Lower lobe of right lung (tissue), 2 donors: ENCODE measurements at places on chromosomes 1 and 21. TPM values are rescaled to one million over a fixed set of nuclear protein-coding genes. Genes with fewer than 3 reads are reported as not detected.

DNA sequence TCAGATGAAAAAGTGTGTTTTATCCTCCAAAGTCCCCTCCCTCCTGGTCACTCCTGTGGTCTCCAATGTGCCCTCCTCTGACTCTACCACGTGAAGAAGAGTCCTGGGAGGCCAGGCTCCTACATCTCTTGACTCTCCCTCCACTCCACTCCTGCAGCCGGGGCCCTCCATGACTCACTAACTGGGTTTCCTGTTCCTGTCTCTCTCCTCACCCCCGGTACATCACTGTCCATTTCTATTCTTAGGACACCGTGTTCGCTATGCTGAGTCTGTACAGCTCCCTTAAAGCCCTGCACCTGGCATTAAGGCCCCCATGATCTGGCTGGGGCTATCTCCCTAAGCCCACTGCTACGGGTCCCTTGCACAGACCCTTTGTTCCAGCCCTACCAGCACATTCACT is 93.4 kb downstream of the BCAR3 start:
- no peak for DNase-seq

FCRL5 gene
- 1.2 TPM for total RNA-seq

GRCh38 chr1:43618521-43619313 is 31.2 kb upstream of the KDM4A start:
- peak; percentile 23 for DNase-seq

DNA sequence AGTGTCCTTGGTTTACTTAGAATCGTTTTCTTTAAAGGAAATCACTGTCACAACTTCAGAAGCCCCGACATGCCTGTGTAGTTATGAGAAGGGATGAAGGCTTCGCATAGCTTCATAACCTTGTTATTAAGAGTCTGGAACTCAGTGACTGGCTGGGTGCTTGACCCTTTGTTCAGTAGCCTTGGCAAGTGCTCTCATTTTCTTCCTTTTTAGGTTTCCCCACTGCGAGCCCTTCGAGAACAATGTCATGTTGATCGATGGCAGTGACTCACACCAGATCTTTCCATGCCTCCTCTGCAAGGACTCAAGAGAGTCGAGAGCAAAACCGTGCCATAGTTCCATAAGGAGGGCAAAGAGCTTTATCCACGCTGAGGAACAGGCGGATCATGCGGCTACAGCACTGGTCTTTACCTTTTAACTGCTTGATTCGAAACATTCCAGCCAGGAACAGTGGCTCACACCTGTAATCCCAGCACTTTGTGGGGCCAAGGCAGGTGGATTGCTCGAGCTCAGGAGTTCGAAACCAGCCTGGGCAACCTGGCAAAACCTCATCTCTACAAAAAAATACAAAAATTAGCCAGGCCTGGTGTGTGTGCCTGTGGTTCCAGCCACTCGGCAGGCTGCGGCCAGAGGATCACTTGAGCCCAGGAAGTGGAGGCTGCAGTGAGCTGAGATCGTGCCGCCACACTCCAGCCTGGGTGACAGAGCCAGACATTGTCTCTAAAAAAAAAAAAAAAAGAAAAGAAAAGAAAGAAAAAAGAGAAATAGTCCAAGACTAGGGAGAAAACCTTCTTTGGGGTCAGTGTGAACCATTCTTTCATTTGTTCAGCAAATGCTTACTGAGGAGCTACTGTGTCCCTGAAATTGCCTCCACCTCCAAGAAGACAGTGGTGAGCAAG is 95.4 kb upstream of the ERRFI1 start:
- no peak for DNase-seq

S100B gene
- total RNA-seq: 4.5 TPM

GRCh38 chr1:58572690-58573089 is 4.4 kb downstream of the TACSTD2 start:
- peak; percentile 72 for DNase-seq

GRCh38 chr1:185645686-185646085 is 88.5 kb upstream of the HMCN1 start:
- no peak for DNase-seq

DNA sequence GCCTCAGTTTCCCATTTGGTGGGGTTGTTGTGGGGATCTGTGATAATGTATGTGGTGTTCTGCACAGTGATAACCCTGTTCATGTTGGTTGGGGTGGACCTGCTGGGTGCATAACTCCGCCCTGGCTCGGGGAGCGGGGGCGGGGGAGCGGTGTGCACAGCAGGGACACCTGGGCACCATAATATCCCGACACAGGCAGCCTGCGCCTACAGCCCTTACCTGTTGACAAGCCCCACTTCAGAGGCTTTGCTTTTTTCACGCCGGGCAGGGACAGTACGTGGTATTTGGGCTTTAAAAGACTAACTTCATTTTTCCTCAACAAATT is 48.0 kb upstream of the ACOT11 start:
- DNase-seq: no peak

GRCh38 chr1:107871259-107871658 is 93.7 kb downstream of the VAV3 start:
- no peak for DNase-seq

DNA sequence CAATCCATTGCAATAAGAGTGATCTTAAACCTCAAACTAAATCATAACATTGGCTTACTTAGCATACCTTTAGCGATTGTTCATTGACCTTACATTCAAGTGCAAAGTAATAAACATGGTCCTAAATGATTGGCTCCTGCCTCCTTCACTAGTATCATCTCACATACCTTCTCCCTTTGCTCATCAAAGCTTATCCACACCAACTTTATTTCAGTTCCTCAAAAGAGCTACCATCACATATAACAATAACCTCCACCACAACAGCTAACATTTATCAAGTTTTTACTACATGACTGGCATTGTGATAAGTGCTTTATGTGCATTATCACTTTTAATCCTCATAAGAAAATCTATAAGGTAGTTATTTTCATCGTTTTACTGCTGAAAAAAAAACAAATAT is 198.8 kb downstream of the COL24A1 start:
- no peak for DNase-seq

DNA sequence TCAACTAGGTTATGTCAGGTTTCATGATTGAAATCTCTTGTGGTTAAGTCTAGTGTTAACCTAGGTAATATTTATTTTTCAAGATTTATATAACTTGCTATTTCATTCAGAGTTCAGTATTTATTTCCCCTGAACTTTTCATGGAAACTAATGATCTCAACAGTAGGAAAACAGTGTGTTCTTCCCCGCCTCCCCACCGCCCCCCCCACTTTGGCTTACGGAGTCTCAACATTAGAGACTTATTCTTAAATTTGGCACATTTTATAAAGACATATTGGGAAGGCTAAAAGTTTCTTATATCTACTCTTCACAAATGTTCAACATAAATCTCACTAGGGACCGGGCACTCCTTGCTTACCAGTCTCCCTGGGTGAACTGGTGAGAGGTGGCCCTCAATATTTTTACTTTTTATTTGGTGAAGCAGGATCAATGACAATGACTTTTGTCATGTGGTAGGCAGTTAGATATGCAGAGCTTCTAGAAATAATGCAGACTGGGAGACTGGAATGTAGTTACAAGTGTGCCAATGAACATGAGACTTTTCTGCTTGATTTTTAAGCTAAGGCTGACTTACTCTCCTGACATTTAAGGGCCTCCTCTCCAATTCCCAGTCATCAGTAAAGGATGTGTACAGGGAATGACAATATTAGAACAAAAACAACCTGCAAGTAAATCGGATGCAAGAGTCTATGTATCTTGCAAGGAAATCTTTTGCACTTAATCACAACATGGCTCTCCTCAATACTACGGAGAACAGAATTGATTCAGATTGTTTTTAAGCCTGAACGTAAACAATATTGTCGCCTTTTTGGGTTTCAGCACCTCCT is 1.7 kb upstream of the MAN1A2 start:
- DNase-seq: no peak

AZIN2 gene
- 2.4 TPM for total RNA-seq

DNA sequence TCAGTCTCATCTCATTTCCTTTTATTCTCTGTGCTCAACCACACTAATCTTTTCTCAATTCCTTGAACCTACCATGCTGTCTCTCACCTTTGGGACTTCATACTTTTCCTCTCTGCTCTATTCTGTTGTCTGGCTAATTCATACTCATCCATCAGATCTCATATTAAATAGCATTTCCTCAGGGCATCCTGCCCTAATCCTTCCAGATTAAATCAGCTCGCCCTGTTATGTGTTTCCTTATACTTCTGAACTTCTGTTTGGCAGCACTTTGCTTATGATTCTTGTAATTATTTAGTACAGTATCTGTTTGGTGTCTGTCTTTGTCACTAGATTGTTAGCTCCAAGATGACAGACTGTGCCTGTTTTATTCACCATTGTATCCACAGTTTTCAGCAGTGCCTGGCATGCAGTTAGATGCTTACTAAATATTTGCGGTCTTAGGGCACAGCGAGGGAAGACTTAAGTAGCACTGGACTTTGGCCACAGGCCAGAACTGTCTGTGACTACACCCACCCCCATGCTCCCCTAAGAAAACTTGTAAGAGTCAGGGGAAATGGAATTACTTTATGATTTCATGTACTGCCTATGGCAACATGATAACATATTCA is 9.9 kb upstream of the CAP1 start:
- no peak for DNase-seq

STUM gene
- 0.83 TPM for total RNA-seq

DNA sequence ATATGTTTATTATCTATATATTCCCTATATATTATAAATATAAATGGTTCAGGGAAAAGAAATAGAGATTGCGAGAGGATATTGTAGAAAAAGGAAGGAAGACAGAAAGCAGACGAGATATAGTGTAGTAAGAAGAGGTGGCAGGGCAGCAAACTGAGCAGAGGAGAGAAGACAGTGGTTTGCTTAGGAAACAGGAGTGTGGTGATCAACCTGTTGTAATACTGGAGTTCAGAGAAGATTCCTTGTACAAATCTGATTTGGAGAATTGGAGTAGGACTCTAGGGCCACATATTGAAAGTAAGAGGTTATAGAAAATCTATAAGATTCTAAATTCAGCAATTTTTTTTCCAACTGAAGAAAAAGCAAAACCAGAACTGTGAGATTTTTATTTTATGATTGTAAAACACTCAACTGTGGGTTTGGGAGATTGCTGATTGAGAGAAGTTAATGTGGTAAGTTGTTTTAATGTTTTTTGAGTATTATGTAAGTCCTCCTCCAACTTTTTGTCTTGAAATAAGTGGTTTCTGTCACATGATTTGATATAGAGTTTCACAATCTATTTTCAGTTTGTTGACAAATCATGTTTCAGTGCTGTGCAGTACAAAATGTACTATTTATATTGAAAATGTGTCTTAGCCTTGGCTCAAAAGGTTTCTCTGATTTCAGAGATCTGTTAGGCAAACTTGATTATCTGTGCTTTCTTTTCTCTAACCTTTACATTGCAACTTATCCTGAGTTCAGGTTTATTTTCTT is 9.6 kb upstream of the AMY2B start:
- no peak for DNase-seq

- DNase-seq: no peak
These were observed 17.0 kb upstream of the OLFML2B start for GRCh38 chr1:162040657-162041056.

NPR1 gene
- total RNA-seq: 58.8 TPM

DNA sequence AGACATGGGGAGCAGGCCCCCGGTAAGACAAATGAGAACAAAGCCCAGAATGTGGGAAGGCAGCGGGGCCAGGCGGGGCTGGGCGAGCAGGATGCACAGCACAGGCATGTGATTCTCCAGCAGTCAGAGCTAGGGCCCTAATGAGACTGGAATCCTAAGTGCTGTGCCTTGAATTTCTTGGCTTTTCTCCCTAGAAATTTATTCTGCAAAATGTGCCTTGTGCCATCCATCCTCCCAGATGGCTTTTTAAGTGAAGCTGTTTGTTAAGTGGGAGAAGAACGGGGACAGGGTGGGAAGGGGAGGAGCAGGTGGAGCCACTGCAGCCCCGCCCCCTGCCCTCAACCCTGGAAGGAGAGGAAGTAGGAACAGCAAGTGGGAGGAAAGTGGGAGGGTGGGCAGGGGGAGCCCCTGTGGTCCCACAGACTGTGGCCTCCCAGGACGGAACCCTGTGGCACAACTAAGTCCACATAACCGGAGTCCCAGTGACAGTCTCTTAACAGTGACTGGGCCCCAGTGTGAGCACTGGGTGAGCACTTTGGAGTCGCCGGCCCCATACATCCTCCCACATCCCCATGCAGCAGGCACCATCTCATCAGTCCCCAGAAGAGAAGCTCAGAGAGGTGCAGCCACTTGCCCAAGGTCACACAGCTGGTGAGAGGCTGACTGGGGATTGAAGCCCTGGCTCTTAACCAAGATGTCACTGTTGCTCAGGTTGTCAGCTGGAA is 216.9 kb downstream of the MATN1 start:
- no peak for DNase-seq

DNA sequence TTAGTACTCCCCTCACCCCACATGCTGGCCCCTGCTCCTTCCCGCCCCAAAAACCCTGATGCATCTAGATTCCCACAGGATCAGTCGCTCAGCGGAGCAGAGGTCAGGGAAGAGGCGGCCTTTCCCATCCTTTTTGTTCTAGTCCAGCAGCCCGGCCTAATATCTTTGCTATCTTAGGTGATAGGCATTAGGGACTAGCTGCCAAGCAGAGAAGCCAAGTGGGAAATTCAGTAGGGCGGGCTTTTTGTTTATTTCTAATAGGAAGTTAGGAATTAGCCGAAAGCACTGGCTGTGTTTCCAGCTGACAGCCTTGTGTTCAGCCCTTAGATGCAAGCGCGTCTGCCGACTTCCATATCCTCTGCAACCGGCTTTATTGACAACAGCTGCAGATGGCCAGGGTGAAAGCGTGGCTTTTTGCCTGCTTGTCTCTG is 59.0 kb upstream of the BCAR3 start:
- DNase-seq: no peak

- DNase-seq: no peak
These were observed 56.8 kb downstream of the KIAA0319L start for GRCh38 chr1:35500439-35500838.

DNA sequence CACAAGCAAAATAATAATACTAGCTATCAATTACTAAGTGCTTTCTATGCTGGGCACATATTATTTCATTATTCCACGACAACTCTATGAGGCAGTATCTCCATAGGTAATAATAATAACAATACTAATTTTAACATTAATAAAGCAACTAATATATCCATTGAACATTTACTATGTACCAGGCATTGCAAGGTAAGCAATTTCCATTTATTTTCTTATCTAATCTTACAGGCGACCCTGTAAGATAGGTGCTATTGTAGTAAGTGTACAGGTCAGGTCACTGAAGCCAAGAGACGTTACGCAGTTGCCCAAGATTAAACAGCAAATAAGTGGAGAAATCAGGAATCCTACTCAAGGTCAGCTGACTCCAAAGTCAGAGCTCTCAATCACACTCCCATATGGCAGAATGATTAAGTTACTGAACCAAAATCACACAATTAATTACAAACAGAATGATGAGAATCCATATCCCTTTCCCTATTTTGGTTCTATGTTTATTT is 198.4 kb downstream of the SLC45A1 start:
- no peak for DNase-seq

DNA sequence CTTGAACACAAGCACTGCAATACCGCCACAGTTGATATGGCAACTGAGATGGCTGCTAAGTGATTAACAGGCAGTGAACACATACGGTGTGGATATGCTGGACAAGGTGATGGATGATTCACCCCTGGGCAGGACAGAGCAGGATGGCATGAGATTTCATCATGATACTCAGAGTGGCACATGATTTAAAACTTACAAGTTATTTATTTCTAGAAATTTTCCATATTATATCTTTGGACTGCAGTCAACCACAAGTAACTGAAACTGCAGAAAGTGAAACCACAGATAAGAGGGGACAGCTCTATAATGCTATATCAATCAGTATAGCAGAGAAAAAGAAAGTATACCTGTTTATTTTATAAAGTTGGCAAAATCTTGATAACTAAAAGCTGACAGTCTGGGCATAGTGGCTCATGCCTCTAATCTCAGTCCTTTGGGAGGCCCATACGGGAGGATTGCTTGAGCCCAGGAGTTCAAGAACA is 47.9 kb downstream of the PHACTR4 start:
- no peak for DNase-seq

OR2T2 gene
- not detected for total RNA-seq
